SHP77 treated with DMSO at 0.1 percent for 48 hours (cell line): ENCODE measurements at places on chromosomes 1 and 21.

GRCh38 chr1:31663622-31664452 lies 19.2 kb upstream of the PEF1 start:
- no peak for DNase-seq

DNA sequence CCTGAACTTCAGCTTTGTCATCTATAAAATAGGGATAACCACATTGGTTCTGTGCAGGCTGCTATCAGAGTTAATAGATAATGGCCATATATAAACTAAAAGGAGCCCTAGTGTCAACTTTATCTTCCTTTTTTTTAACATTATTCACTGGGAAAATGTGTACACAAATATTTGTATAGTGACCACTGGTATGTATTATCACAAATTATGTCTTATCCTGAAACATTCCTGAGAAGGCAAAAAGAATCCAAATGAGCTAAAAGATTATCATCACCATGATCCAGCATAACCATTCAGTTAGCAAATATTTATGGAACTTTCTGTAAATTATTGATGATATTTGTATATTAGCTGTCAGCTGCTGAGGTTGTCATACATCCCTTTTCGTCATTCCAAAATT lies 16.6 kb downstream of the ANGPTL3 start:
- no peak for DNase-seq

- no peak for DNase-seq
These were observed 1.2 kb downstream of the CAMSAP2 start for GRCh38 chr1:200739702-200740570.

GRCh38 chr1:43847290-43847689 lies 86.3 kb upstream of the ARTN start:
- no peak for DNase-seq

DNA sequence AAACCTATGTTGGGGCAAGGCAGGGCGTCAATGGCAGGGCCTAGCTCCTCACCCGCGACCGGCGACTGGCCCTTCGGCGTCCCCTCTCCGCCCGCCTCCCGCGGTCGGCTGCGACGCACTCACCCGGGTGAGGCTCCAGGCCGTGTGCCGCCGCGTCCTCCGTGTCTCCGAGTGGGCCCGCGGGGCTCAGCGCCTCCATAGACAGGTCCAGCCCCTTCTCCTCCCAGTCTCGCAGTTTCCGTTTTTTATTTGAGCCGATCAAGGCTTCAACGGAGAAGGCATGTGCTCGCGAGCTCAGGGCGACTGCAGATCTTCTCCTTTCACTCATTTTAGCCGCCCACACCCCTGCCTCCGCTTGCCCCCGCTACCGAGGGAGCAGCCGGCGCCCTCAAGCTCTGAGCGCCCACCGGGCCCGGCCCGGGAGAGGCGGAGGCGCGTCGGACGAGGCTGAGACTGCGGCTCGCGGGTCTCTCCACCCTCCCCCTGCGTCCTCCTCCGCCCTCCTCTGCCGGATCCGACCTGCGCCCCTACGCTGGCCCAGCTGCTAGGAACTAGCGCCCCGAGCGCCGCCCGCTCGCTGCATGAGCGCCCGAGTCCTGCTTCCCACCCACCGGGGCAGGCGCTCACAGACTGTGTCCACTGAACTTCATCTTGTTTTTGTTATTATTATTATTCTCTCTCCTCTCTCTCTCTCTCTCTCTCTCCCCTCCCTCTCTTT lies 516 bp downstream of the TBX15 start:
- no peak for DNase-seq

- DNase-seq, result no peak
These were observed 1.1 kb upstream of the RHOC start for GRCh38 chr1:112708002-112708448.

DNA sequence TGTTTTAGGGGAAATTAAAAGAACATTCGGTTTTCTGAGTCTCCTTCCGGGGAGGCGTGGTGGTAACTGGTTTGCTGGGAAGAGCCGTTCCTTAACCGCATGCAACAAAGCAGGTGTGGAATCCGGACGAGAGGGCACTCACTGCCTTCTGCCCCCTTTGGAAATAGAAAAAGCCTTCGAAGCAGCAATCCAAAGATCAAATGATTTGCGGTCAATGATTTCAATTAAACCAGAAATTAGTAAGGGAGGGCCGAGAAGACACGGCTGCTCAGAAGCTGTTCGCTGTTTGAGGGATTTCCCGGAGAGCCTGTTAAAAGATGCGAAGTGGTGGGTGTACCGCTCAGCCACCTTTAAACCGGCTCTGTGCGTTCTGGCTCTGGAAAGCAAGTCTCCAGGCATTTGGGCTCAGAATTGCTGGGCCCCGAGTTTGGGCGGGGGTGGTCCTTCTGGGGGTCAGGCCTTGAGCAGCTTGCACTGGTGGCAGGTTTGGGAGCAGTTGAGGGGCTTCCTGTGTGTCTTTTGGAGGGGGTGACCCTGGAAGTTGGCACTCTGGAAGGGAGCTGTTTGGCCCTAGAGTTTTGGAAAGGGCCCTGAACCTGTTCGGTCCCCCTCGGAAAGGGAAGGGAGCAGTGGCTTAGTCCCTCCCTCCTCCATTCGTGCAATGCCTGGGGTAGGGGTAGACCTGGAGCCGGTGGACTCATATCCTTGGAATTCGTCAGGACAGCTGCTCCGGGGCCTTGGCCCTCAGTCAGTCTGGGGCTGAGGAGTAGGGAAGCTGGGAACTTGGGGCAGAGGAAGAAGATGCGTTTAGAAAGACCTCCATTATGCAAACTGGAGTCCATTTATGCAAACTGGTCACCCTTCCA lies 3.1 kb downstream of the SIM2 start:
- no peak for DNase-seq

DNA sequence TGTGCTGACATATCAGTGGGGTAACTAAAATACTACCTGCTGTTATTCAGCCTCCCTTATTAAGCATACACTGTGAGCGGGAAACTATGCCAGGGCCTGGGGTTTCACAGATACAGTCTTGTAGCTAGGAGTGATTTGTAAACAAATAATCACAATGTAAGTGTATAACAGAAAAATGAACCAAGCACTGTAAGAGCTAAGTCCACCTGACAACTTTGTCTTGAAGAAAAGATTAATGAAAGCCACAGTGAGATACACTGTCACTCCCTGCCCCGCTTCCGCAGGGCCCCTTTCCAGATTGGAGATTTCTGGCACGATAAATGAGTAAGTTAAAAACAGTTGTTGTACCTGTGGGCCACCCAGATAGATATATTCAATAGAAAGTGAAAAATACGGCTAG lies 4.8 kb downstream of the RCAN3 start:
- no peak for DNase-seq

- DNase-seq, result peak; percentile 47
These were observed at the start of gene DISP1 for GRCh38 chr1:222814536-222815439. TSS of gene DISP1 (plus strand) at chr1:222815039. CDS start at chr1:222942824, 127,785 bp downstream.

DNA sequence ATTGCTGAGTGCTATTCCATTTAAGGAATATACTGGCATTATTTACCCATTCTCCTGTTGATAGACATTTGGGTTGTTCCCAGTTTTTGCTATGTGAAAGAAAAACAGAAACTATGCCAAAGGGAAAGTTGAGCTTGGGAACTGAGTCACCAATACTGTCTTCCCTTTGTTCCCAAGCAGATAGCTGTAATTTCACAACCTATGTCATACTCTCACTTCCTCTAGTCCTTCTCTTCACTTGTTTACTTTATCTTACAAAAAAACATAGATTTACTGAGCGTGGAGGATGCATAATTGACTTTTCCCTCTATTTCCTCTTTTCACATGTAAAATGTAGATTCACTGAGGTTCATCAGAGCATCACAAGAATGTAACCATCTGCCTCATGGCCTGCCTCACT lies 32.4 kb upstream of the PGBD5 start:
- DNase-seq, result no peak

- DNase-seq, result no peak
These were observed 41.9 kb upstream of the PLA2G5 start for GRCh38 chr1:20028125-20028524.

DNA sequence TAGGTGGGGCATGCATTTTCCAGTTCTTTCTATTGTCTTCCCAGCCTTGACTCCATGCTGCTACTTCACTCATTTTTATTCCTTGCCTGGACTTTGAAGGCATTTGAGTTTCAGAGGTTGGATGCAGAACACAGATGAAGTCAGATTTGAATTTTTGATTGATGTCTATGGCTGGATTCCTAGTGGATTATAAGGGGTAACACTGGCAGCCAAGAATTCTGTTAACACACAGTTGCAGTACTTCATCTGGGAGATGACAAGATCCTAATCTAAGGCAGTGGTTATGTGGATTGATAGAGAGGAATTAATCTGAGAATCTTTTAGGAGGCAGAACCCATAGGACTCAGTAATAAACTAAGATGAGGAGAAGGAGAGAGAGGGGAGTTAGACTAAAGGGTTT lies 439.0 kb upstream of the USP24 start:
- no peak for DNase-seq

DNA sequence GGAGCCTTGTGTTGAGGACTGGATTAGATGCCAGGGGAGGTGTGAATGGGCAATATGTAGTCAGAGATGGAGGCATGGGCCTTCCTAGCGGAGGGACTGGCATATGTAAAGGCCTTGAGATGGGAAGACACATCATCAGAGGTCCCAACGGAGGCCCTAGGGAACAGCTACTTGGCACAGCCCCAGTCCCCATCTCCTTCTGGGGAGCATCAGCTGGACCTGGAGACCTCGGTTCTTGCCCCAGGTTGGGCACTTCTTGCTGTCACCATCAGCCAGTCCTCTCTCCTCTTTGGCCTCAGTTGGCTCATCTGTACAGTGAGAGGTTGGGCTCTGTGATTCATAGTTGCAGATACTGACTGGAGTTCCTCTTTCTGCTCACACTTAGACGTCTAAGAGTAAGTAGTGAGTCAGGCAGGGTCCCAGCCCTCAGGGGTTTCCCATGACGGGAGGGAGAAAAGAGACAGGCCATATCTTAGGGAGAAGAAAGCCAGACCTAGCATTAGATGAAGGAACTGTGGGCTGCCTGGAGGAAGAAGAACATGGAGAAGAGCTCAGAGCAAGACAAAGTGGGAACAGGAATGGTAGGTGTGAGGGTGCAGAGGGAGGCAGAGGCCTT lies 3.4 kb upstream of the MARCKSL1 start:
- DNase-seq, result no peak

- no peak for DNase-seq
These were observed 31.6 kb upstream of the ACOT11 start for GRCh38 chr1:54516249-54516920.

DNA sequence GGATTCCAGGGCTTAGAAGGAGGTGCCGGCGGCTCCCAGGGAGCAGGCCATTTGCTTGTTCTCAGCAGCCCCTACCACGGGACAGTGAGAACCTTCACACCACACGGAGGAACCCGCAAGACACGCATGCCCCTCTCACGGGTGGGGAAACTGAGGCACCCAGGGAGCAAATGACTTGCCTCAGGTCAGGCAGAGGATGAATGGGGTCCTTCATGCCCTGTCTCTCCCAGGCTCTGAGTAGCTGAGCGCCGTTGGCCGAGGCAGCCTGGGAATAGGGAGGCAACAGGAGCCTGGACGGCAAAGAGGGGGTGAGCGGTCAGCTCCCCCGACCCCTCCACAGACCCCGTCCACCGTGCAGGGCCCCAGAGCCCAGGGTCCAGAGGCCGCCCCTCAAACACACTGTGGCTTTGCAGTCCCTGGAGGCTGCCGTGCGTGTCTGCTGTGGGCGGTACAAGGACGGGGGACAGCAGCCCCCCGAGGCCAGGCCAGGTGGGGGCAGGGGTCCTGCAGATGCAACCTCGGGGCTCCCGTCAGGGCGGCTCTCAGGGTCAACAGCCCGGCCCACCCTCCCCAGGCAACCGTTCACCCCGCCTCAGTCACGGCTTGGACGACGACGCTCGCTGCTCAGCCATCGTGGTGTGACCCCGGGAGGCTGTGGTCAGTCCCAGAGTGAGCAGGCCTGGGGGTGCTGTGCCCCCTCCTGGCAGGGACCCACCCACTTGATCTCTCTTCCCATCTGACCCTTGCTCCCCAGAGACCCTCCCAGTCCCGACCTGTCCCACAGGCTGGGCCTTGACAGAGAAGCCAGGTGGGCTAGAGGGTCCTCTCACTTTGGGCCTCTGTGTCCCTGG lies 15.8 kb upstream of the COL6A2 start:
- DNase-seq, result no peak

GRCh38 chr1:222732216-222733159 lies 4.5 kb upstream of the FAM177B start:
- no peak for DNase-seq

DNA sequence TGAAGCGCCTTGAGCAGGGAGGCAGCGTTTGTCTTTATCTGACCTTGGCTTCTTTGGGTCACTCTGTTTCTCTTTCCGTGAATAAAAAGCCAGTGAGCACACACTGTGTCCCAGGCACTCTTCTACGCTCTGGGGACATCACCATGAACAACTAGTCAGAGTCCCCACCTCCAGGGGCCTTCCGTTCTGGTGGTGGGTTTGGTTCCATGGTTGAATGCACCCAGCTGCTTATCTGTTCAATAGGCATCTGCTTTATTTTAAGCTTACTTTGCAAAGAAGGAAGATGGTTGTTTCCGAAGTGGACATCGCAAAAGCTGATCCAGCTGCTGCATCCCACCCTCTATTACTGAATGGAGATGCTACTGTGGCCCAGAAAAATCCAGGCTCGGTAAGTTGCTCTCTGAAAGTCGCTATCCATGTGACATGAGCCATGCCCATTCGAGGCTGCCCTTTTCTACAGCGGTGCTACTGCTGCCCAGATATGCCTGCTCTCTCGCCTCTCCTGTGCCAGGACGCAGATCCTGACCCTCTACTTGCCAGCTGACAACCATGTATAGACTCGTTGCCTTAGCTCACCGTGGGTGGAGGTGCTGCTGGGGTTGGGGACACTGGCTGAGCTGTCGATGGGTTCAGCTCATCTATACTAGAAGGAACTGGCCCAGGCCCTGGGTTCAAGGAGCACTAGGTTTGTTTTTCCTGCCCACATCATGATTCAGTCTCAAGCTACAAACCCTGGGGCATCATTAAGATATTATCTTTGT lies 5.9 kb downstream of the MX1 start:
- DNase-seq, result no peak

DNA sequence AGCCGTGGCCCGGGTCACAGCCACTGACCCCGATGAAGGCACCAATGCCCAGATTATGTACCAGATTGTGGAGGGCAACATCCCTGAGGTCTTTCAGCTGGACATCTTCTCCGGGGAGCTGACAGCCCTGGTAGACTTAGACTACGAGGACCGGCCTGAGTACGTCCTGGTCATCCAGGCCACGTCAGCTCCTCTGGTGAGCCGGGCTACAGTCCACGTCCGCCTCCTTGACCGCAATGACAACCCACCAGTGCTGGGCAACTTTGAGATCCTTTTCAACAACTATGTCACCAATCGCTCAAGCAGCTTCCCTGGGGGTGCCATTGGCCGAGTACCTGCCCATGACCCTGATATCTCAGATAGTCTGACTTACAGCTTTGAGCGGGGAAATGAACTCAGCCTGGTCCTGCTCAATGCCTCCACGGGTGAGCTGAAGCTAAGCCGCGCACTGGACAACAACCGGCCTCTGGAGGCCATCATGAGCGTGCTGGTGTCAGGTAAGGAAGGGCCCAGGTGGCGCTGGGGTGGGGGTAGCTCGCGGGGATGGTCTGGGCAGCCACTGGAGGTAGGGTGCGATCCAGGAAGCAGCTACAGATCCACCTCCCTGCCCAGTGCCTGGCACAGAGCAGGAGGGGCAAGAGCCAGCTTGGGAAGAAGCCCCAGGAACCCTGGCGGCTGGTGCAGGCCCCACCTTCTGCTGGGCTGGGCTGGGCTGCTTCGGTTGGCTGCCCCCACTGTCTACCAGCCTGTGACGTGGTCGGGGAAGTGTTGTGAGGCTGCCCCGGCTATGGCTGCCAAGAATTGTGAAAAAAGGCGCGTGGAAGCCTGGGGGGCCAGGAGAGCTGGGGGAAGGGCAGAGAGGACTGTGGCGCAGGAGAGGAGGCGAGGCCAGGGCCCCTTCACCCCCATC lies 3.8 kb downstream of the CELSR2 start:
- no peak for DNase-seq
